ENCODE measurements at places on chromosomes 1 and 21.

DNA sequence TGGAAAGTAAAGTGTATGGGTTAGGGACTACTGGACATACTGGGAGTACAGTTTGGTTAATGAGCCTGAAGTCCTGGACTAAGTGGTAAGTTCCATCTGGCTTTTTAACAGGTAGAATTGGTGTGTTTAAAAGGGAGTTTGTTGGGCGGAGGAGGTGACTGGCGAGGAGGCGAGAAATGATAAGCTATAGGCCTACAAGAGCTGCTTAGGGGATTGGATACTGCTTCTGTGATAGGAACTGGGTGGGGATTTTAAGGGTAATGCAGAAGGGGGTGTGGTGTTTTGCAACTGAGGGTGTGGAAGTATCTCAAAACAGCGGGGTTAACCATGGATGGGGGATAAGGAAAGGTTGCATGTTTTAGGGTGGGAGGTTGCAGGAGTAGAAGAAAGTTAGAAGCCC is 3.5 kb downstream of the ERVH48-1 start:
- DNase-seq, result no peak

GRCh38 chr21:28516021-28516420 is 476.7 kb downstream of the LTN1 start:
- DNase-seq, result no peak

- DNase-seq, result peak; percentile 27
Observed at GRCh38 chr1:244273845-244274619, 177.7 kb downstream of the ADSS2 start.

DNA sequence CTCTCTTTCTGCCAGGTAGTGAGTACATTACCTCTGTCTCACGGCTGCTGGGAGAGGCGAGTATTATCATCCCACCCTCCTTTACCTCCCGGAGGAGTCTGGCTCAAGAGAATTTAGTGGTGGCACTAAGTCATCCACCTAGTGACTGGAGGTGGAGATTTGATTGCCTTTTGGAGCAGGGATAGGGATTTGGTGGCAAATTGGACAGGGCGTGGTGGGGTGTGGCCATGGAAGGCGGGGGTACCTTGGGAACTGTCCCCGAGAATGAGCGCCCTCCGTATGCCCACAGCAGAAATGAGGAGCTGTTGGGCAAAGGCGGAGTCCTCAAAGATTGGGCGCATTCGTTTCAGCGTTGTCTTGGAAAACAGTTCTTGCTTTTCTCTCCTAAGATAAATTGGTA is 32.1 kb upstream of the HMGN1 start:
- no peak for DNase-seq

GRCh38 chr1:231903586-231904081 is 277.0 kb downstream of the DISC1 start:
- DNase-seq, result no peak

DNA sequence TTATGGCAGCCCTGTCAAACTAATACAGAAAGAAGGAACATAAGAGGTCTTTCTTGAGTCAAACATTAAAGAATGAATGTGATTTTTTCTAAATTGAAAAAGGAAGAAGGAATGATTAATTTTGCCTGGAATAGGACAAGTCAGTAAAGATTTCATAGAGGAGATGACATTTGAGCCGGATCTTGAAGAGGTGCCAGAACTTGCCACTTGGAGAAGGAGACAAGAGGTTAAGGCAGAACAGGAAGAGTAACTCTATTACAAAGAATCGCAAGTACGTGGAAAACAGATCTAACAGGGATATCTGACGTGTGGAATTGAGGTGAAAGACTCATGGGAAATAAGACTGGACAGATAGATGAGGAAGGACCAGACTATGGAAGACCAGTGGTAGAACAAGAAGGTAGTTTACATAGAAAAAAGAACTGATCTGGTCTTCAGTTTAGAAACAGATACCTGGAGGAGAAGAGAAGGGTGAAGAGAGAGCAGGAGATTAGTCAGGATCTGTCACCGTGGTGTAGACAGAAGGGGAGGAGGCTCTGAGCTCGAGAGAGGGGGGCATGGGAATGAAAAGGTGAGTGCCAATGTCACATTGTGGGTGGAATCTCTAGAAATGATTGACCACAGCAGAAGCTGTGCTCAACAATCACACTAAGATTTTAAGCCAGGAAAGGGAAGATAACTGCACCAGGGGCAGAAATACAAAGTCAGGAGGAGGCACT is 32.5 kb downstream of the RHOU start:
- DNase-seq, result peak; percentile 14

DNA sequence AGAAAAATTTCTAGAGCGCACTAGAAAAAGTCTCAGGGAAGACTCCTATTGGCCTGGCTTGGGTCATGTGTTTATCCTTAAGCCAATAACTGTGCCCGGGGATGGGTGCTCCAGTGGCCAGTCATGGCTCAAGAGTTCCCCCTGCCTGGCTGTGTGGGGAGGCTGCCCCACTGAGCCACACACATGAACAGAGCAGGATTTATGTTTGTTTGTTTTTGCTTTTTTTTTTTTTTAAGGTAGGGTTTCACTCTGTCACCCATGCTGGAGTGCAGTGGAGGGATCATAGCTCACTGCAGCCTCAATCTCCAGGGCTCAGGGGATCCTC is 21.8 kb downstream of the EDN2 start:
- DNase-seq, result no peak

DNA sequence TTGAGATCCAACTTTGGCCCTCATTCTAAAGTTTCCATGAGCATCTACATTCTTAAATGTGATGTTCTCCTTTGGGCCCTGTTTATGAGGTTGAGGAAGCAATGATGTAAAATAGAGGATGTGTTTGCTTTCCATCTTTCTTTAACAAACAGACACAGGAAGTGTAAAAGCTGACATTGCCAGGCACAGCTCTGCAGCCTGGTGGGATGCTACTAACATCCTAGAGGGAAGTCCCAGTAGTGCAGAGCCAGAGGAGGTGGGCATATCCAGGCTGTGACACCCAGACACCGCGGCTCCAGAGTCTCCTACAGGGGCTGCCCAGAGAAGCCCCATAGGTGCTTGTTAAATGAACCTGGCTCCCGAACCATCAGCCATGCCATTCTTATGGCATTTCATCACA is 16.2 kb downstream of the OLFML2B start:
- DNase-seq, result no peak

GRCh38 chr1:153842006-153842471 is 66.8 kb downstream of the SLC27A3 start:
- DNase-seq, result no peak

DNA sequence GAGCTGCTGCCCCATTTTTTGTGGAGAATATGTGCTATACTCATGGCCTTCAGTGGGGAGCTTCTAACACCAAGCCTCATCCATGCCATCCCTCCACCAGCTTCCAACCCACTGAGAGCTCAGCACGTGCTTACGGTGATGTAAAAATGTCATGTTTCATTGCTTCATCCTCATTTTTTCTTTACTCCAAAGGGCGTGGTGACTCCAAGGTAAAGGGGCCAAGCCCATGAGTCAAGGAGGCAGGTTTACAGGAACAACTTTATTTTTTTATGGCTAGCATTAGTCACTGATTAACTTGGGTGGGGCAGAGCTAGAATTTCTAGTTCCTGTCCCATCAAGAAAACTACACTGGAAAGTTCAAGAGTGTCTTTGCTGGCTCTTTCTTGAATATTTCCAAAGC is at the start of gene C1orf226:
Gene C1orf226 (plus strand): TSS at position 346 of the 400 bp plus-strand sequence. CDS start 174 bp downstream, outside the sequence.
- no peak for DNase-seq

DNA sequence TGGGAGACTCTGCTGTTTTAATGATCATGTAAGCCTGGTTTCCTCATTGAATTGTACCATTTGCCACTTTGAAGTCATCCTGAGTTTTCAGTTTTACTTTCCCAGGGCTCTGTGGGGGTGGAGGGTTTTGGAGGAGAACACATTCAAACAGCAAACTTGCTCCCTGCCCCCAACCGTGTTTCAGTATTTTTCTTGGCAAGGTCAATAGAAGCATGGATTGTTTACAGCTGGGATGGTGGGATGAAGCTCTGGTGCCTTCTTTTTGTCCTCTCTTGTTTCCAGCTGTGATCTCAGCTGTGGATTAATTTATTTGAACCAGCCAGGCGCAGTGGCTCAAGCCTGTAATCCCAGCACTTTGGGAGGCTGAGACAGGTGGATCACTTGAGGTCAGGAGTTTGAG is 54.3 kb upstream of the SERBP1 start:
- no peak for DNase-seq

DNA sequence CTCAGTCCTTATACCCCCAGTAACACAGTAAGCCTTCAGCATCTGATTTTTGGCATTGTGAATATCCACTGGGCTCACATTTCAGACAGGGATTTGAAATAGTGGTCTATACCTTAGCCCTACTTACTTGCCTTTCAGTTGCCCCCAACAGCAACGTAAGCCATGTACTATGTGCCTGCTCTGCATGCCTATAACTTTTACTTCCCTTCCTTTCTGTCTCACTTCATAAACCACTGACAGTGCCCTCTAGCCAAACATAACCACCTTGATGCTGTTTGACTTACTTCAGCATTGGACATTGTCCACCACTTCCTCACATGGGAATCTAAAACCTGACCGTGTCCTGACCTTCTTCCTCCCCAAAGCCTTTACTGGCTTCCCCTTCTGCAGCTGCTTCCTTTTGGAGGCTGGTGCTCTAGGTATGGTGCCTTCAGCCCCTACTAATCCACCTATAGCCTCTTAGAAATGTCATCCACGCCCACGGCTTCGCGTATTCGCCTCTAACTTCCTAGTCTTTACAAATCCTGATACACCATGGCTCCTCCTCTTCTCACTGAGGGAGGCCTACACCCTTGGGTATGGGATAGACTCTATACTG is 3.6 kb upstream of the ZNF672 start:
- peak; percentile 29 for DNase-seq

DNA sequence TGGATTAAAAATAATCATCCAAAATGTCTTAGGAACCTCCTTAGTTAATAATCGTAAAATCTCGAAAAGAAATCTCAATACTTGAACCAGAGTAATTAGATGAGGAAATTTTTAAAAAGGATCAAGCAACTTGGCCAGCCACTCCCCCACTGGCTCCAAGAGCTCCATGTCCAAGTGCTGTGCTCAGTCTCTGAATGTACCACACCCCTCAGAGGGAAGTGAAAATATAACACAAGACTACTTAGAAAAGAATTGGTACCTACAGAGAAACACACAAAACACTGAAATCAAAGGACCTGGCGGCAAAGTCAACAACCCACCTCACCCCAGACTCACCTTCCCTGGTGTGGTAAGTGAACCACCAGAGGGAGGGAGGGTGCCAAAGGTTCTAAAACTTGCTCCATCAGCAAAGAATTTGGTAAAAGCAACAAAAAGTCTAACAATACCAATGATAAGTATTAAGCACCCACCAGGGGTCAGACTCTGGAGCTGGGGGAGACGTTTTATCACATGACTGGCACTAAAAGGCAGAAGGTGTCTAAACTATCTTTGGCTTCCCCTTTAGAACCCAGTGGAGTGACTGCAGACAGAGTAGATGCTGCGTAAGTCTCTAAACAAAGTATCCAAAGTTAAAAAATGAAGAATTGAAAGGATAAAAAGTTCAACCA is 14.0 kb downstream of the LBR start:
- DNase-seq, result no peak

DNA sequence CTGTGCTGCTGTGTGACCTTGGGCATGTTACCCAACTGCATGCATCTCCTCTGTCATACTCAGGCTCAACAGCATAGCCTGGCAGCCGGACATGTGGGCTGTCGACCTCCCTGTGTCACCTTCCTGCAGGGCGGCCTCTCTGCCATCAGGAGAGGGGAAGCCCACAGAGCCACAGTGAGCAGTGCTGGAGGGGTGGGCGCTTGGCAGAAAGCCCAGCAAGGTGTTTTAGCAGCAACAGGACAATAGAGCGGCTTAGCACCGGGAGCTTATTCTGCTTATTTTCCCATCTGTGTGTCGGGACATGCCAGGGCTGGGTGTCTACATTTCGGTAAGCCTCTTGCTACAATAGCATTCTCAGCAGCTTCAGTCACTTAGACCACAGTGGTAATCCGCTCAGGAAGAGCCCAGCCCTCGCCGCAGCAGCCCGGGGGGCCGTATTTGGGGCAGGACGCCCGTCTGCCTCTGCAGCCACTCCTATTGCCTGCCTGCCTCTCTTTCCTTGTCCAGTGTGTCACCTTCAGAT is 22.8 kb upstream of the CDK18 start:
- no peak for DNase-seq

GRCh38 chr1:111594306-111594693 is 25.3 kb upstream of the RAP1A start:
- no peak for DNase-seq

- no peak for DNase-seq
Observed at GRCh38 chr21:39121600-39122355, 61.5 kb downstream of the PSMG1 start.

DNA sequence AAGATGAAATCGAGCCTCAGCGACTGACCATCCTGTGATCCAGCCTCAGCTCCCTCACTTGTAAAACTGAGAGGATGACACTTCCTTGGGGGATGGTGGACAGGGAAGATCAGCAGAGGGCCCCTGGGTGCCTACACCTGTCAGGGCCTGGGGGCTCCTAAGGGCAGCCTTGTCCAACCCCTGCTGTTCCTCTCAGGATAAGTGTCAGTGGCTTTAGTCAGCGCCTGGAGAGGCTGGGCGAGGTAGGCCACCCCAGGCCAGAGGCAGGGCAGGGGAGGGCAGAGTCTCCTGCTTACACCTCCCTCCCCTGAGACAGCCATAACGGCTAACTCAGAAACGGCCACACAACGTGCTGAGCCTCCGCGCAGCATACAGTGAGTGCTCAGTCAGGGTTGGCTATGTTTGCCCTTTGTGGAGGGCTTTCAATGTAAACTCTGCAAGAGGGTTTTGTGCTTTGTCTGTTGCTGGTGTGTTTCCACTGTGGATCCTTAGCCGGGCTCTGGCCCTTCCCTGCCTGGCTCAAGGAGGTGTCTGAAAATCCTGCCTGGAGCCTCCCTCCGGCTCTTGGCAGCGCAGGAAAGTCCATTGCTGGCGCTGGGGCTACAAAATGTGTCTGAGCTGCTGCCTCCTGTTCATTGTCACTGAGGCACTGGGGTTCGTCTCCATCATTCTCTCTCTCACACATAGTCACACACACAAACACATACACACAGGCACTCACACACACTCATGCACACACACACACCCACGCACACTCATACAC is 588.4 kb downstream of the PTPRU start:
- no peak for DNase-seq

DNA sequence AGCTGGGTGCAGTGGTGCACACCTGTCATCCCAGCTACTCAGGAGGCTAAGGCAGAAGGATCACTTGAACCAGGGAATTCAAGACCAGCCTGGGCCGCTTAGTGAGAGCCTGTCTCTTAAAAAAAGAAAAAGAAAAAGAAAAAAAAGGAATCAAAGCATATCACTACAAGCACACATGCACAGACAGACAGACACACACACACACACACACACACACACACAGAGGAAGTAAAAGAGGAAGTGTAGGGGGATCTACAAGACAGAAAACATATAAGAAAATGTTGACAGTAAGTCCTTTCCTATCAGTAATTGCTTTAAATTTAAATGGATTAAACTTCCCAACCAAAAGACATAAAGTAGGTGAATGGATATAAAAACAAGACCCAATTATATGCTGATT is 180.3 kb downstream of the FAF1 start:
- no peak for DNase-seq

GRCh38 chr21:35274090-35274489 is 225.0 kb upstream of the RUNX1 start:
- no peak for DNase-seq

- no peak for DNase-seq
Observed at GRCh38 chr1:83101406-83101805, 897.5 kb downstream of the TTLL7 start.

Data from activated CD4-positive, alpha-beta T cell treated with anti-CD3 and anti-CD28 coated beads for 48 hours (primary cell).